ENCODE measurements at places on chromosomes 1 and 21.

GRCh38 chr1:223628233-223629125 lies 37.0 kb downstream of the CAPN8 start:
- no peak for DNase-seq

GRCh38 chr1:15940110-15941043 lies 35.5 kb downstream of the ZBTB17 start:
- DNase-seq, result no peak

GRCh38 chr1:115266729-115267421 lies 71.2 kb downstream of the NGF start:
- DNase-seq, result no peak

GRCh38 chr1:156432669-156433018 lies 63.6 kb downstream of the RHBG start:
- DNase-seq, result no peak

DNA sequence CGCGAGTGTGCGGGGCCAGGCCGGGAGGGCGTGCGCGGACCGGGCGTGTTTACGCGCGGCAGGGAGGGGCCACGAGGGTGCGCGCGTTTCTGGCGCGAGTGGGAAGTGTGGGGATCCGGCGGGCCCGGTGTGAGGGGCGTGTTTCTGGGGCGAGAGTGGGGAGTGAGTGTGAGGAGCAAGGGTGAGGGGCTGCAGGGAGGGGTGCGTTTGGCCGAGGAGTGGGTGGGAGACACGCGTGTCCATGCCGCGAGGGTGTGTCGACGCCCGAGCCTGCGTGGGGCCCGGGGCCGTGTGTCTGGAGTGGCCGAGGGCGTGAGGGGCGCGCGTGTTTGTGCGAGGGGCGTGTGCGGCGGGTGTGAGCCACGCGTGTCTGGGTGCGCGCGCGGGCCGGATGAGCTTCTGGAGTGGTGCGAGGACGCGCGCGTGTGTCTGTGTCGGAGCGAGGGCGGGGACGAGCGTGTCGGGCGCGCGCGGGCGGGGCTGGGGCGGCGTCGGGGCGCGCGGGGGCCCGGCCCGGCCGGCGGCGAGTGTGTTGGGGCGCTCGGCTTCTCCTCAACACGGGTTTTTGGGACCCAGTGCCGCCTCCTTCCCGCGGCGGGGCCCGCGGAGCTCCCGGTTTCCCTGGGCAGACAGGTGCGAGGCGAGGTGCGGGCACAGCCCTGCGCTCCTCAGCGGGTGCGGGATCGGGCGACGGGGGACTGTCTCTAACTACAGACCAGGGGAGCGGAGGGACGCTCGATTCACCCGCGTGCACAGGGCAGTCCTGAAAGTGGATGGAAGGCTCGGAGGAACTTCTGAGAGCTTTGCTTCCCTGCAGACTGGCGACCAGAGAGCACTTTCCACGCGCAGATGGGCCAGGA lies 65.8 kb upstream of the VAMP3 start:
- DNase-seq, result no peak

- no peak for DNase-seq
Observed at GRCh38 chr1:107710005-107710404, 255.0 kb downstream of the VAV3 start.

GRCh38 chr1:230277201-230278025 lies 148.7 kb downstream of the PGBD5 start:
- no peak for DNase-seq

GRCh38 chr1:151147665-151148064 lies 1.2 kb upstream of the SEMA6C start:
- DNase-seq, result no peak

- peak; percentile 49 for DNase-seq
Observed at GRCh38 chr1:243745356-243745755, 104.7 kb downstream of the AKT3 start.

GRCh38 chr1:229342656-229343569 lies at the start of gene CCSAP:
CCSAP (minus strand) TSS chr1:229343047; CDS start chr1:229342465, 582 bp downstream.
- DNase-seq, result peak; percentile 8

DNA sequence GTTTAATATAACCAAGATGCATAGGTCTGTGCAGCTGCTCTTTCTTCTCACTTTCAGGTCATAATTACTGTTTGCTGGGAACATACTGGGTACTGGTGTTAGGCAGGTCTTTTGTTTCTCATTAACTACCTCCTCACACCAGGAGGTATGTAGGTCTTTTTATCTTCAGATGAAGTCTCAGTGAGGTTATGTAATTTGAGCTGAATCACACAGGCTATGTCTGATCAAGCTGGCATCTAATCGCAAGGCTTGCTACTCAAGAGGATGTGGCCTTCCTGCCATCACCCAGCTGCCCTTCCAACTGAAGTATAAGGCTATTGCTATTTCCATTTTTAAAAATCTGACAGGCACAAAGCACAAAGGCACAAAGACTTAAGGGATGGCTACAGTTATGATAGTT lies 96.4 kb downstream of the RUNX1 start:
- DNase-seq, result no peak

DNA sequence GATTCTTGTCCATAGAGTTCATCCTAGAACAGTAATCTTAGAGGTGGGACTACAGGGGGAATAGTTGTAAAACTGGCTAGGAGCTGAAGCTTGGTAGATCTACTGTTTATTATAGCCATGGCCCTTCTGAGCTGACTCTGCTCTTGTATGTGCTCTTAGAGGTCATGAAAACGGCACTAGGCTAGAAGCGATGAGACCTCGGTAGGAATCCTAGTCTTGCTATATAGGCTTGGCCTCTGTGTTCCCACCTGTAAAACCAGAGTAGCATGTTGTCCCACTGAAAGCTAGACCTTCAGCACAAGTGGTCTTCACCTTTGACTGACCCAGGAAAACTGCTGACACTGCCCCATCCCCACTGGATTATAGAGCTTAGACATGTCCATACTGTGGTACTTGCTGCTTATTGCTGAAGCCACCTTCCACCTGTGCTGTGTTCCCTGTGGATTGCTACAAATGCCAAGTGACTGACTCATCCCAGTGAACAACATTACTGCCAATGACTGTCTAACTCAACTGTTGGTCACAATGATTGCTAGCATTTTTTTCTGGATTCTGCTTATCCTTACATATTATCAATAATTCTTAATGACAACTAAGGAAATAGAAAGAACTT lies 23.0 kb upstream of the PIGC start:
- no peak for DNase-seq

- no peak for DNase-seq
Observed at GRCh38 chr1:165875171-165875570, 47.8 kb downstream of the UCK2 start.

DNA sequence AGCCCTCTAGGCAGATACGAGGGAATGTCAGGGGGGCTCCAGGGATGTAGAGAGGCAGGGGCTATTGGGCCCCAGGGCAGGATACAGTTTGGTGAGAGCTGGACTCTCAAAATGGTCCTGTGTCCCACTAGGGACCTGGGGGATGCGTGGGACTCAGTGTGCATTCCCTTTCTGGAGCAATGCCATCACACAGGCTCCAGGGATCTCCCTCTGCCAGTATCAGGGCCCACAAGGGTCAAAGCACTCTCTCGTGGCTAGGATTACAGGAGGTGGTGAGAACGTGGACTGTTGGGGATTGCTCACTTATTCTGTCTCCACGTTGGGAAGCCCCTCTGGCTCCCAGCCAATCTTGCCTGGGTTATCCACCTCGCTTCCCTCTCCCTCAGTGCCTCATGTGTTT lies 25.8 kb downstream of the KIAA0319L start:
- DNase-seq, result no peak

- no peak for DNase-seq
Observed at GRCh38 chr1:91724644-91725043, 161.3 kb downstream of the TGFBR3 start.

DNA sequence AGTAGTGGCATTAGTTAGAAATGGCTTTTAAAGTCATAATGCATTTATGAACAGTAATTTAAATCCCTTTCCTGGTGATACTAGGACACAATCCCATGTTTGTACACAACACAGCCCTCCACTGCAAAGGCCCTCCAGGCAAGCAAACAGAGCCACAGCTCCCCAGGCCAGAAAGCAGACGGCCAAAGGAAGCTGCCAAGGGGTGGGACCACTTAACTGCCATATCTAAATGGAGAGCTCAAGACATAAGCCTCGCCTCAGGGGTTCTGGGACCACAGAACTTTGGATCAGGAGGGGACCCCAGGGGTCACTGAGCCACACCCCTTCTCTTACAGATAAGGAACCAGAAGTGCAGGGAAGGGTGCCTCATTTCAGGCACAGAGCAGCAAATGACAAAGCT lies 189.7 kb downstream of the KCNH1 start:
- no peak for DNase-seq

- no peak for DNase-seq
Observed at GRCh38 chr1:155973723-155974122, 4.6 kb downstream of the ARHGEF2 start.

DNA sequence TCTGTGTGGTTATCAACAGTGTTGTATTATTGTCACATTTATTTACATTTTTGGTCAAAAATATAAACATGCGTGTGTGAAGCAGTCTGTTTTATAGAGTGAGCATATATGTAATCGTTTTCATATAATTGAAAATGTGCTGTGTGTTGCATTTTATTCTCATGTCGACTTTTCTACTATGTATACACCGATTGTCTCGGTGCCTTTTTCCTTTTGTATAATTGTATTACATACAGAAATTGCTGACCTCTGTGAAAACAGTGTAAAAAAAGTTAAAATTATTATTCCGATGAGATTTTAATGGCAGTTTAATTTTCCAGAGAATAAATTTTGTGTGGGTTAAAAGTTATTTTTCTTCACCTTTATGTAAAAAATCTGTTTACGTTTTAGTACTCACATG lies 62.4 kb upstream of the SERTAD4 start:
- no peak for DNase-seq

DNA sequence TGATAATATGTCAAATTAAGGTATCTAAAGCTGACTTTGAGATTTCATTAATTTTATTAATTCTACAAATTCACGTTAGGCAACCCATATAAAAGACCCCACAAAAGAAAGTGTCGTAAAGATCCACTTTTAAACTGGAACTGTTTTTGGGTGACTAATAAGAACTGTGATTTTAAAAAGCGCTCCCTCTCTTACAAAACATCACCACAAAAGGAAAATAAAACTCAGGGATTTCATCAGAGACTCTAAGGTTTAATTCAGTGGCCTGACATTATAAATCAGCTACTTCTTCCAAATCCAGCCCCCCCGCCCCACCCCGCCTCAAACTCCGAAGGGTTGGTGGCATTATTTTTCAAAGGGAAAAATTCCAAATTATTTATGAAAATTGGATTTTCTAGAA lies 2.7 kb downstream of the COL24A1 start:
- DNase-seq, result no peak

DNA sequence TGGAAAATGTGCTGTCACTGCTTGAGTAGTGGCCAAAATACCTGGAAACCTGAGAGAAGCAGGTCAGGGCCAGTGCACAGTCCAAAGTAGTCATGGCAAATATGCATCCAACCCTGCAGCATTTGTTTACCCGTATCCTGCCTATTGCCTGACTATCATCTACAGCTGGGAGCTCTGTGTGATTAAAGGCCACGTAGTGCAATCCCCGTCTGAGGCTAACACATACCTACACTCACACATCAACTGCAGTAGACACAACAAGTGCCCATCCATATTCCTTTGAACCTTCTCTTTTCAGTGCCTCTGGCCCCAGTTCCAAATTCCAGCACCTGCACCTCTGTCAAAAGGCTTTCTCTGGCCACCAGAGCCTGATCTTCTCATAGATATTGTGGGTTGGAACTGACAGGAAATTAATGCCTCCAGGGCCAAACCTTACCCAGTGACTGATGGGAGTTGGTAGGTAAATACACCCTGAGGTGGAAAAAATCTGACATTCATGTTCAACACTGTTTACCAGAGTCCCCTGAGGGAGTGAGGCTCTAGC lies 383.0 kb downstream of the SETD4 start:
- no peak for DNase-seq

DNA sequence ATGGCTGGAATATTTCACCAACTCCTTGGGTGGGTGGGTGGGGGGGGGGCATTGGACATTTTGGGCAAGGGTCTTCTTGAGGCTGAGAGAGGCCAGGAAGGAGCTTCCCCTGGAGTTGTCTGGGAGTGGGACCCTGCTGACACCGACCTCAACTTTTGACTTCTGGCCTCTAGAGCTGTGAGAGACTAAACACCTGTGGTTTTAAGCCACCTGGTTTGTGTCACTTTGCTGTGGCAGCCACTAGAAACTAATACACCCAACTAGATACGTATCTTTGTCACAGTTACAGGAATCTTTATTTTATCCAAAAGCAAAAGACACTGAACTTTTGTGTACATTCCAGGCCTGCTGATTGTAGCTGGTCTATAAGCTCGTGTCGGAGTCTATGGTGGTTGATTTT lies 9.9 kb upstream of the RIPK4 start:
- DNase-seq, result no peak

DNA sequence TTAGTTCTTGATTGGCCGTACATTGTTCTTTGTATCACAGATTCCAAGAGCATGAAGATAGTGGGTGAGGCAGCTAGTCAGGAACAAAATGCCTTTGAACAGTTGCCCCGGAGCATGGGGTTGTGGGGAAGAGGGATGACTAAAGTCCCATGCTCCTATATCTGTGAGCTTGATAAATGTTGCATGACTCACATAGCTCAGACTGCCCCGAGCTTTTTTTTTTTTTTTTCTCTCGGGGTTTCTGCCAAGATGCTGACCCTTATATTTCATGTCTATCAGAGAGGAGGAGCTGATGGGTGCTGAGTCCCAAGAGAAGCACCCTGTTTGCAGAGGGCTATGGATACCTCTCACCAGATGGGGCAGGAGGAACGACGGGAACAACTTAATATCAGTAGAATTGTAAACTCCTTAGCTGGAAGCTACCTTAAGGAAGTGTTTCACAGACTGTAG lies 40.6 kb downstream of the SRRM1 start:
- DNase-seq, result peak; percentile 94

- DNase-seq, result no peak
Observed at GRCh38 chr1:202237052-202237451, 43.5 kb downstream of the LGR6 start.

DNA sequence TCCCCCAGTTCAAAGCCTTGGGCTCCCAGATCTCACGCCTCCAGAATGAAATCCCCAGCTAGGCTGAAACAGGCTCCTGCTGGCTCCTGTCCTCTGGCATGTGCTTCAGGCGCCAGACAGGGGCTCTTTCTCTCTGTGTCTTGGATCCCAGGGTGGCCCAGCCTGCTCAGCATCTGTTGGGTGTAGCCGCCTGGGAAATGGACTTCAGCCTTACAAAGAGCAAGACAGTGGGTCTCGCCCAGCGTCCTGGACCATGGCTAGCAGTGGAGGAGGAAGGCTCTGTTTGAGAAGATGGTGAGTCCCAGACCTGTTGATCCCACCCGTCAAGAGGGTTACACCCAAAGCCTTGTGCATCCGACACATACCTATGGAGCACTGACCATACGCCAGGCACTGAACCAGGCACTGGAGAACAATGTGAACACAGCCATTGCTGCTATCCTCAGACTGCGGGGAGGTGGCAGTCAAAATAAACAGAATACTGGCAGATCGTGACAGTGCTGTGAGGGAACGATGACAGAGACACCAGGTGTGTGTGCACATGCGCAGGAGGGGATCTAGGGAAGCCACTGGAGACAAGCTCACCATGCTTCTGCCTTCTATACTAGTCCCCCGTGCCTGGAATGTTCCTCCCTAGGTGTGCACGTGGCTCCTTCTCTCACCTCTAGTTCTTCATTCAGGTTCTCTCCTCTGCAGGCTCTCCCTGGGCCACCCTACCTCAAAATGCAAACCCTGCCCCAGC lies 93.0 kb upstream of the GCLM start:
- no peak for DNase-seq
